ENCODE measurements at places on chromosomes 1 and 21.
A peak's percentile ranks its signal among the peaks of the same experiment; 100 is the strongest.

DNA sequence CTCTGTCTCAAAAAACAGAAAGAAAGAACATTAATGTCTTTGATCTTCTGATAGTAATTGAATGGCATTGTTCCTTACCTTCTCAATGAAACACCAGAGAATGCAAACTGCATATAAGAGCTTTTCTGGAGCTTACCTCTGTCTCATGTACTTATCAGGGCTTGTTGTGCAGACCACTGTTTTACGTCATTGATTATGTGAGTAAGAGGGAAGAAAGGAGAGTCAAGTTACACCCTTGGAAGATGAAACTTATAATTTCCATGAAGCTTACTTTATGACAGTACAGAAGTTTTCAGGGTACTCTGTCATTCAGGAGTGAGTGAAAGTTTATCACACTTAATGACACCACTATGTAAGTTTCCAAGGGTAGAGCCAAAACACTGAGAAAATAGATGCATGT, 49.0 kb upstream of the MAB21L3 start:
- DNase-seq, result no peak

- DNase-seq, result no peak
Observed at GRCh38 chr1:205936846-205937586, 6.2 kb downstream of the SLC26A9 start.

DNA sequence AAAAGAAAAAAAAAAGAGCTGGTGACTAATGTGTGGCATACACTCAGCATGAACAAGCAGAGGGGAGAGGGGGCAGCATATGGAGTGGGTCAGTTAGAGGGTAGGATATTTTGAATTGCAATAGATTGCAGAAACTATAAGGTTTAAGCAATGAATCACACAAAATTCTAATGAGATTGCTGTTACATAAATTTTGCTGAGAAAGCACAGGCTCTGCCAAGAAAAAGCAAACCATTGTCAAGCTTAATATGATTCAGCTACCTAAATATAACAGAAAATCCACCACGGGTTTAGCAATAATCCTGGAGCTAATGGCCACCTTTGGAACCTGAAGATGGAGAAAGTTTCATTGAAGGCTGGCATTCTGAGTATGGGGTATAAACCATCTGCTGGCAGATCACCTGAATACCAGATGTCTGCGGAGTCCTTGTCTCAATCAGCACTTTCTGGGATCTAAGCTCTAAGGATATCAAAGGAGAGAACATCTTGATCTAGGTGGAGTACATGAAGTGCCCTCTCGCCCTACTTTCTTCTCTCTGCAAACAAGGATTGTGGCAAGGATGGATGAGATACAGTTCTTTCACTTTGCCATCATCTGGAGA, 30.3 kb upstream of the ANGPTL7 start:
- peak; percentile 79 for DNase-seq

GRCh38 chr1:109277434-109278204, 5.3 kb downstream of the PSRC1 start:
- DNase-seq, result peak; percentile 74

DNA sequence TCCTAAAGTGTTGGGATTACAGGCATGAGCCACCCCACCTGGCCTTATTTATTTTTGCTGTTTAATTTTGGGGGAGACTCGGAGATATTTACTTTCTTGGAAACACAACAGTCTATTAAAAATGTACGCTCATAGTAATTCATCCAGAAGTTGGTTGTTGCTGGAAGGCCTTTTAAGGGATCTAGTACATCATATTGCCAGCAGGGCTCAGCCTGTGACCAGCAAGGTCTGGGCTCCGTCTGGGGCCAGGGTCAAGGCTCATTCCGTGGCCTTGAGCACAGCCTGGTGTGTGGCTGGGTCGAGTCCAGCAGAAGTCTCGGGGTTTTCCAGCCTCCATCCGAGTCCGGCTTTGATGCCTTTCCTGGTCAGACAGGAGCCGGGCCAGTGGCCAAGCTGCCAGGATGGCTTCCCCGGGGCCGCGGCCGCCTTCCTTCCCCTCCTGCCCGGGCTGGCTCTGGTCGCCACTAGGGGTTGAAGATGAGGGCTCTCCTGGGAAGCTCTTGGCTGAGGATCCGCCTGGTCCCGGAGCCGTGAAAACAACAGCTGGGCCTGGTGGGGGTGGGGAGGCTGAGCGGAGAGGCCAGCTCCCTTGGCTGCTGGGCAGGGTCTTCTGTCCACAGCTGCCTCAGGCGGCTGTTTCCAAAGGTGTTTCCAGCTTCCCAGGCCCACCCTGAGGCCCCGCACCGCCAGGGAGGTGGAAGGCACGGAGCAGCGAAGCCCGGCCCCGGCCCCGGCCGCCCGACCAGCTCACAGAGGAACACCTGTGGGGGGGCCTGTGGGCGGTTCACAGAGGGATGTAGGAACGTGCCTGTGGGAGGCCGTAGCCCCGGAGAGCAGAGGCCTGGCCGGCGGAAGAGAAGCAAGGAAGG, 5.1 kb upstream of the VWA1 start:
- peak; percentile 95 for DNase-seq

GRCh38 chr1:41380979-41381691, 19.9 kb downstream of the FOXO6 start:
- peak; percentile 66 for DNase-seq

DNA sequence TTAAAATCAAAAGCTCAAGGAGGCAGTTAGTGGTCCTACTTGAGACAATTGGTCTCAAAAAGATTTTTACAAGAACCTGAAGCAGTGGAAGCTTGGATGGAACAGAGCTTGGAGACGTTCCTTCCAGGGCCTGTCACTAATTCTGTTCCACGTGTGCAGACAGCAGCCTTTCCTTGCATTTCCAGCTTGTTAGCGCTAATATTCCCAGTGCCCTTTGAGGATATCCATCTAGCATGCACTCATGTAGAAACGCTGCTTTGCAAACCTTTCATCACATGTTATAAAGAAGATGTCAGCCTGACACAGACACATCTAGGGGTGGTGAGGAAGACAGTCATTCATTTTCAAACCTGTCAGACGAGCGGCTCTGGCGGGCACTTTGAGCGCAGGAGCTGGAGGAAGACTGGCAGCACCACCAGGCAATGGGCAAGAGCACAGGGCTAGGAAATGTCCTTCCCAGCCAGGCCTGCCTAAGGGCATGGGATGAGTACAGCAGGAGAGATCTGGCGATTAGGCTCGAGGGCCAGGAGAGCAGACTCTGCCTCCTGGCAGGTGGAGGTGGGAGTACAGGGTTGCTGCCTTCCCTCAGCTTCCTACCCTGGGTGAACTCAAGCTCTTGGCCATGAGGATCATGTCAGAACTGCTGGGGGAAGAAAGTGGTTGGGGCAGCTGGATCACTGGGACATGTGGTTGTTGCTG, 55.5 kb downstream of the CASQ2 start:
- no peak for DNase-seq

- DNase-seq, result peak; percentile 62
Observed at GRCh38 chr1:50978144-50978851, 8.3 kb downstream of the CDKN2C start.

- no peak for DNase-seq
Observed at GRCh38 chr1:183435497-183435896, 17.3 kb upstream of the NMNAT2 start.
